ENCODE measurements at places on chromosomes 2 and 18. TPM values are rescaled to one million over a fixed set of nuclear protein-coding genes. Genes with fewer than 3 reads are reported as not detected.

Gene DSC2
- total RNA-seq = 19.8 TPM

Gene PLGLB2
- not detected for total RNA-seq

Gene CD226
- 5.0 TPM for total RNA-seq

Gene SSB
- total RNA-seq = 82.0 TPM

Gene IL1RN
- 2.1 TPM for total RNA-seq

Gene SAG
- total RNA-seq = not detected
